Activated naive CD4-positive, alpha-beta T cell treated with anti-CD3 and anti-CD28 coated beads, Interleukin-2, amount 50 U/mL, for 72 hours (primary cell): ENCODE measurements at places on chromosomes 11 and 22. TPM values are rescaled to one million over a fixed set of nuclear protein-coding genes. Genes with fewer than 3 reads are reported as not detected.

ASRGL1 gene
- 8.1 TPM for total RNA-seq

TMEM121B gene
- 0.05 TPM for total RNA-seq

- no peak for DNase-seq
Observed at GRCh38 chr11:97996762-97997161, 1024.0 kb upstream of the CNTN5 start.

- DNase-seq, result no peak
Observed at GRCh38 chr22:19604711-19605268, 80.6 kb upstream of the CLDN5 start.

DNA sequence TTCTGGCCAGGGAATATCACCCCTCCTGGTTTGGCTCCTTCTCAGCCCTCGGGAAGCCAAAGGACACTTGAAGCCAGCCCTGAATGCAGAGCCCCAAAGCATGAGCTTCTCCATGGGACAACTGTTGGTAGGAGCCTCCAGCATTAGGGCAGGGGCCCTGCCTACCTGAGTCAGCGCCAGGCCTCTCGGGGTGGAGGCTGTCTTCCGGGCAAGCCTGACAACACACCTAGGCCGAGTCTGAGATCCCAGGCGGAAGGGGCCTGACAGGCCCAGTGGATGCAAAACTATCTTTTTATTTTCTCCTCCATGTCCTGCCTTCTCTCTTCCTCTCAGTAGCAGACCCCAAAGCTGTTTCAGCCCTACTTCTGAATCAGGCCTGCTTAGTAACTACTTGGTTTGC lies 27.6 kb downstream of the RCOR2 start:
- DNase-seq, result no peak

DNA sequence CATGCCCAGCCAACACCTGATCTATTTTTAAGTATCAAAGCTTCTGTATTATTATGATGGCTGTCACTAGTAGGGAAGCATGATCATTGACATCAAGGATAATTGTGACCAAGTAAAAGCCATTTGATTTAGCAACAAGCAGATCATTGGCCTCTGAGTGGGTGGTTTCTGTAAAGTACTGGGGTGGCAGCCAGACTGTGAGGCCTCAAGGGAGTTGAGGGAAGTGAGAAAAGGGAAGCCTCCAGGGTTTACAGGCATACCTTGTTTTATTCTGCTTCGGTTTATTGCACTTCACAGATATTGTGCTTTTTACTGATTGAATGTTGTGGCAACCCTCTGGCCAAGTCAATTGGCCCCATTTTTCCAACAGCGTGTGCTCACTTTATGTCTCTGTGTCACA lies 60.1 kb downstream of the PRR5L start:
- no peak for DNase-seq

DNA sequence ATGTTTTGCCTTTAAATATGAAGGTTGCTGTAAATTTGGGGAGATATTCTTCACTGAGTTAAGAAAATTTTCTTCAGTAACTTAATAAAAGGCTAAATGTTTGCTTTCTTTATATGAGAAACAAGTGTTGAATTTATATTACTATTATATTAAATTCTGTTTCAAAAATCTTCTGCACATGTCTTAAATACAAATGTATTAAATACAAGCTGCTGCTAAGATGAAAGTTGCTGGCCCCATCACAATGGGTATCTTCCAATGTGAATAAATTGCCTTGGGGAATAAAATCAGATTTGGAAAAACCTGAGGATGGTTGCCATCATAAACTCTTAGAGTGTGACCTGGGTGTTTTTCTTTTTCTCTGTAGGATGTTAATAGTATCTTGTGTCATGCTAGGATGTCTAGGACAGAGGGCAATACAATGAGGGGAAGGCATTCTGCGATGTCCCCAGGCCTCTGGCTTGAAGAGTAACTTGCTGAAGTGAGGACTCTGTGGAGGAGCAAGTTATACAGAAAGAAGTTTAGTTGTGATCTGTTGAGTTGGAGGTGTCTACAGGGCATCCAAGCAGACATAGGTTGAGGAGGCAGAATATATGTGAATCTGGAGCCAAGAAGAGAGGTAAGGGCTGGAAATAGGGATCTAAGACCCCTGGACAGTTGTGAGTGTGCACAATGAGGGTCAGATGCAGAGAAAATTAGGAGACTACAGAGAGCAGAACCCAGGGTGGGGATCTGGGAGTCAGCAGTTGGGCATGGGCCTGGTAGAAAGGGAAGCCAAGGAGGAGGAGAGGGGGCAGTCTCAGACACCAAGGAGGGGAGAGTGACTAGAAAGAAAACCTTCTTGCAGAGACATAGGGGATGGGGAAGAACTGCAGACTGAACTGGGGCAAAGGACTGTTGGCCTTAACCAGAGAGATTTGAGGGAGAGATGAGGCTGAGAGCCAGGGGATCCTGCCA lies 4.8 kb downstream of the IGLL5 start:
- no peak for DNase-seq
